ENCODE measurements at places on chromosomes 2 and 18.

DNA sequence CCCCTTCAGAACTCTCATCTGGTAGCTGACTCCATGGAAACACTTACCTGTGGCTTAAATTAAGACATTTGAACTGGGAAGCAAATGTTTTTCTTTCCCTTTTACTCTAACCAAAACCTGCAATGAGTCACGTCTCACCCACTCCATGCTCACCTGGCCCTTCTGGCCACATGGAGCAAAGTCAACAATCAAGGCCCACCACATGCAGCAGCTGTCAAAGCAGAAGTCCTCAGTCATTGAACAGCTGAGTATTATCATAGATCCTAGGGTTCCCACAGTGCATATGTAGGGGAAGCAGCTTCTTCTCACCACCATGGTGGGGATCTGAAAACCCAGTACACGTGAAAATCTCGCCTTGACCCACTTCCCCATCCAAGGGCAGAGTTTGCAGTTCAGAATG is 12.3 kb upstream of the MEP1B start:
- no peak for DNase-seq

DNA sequence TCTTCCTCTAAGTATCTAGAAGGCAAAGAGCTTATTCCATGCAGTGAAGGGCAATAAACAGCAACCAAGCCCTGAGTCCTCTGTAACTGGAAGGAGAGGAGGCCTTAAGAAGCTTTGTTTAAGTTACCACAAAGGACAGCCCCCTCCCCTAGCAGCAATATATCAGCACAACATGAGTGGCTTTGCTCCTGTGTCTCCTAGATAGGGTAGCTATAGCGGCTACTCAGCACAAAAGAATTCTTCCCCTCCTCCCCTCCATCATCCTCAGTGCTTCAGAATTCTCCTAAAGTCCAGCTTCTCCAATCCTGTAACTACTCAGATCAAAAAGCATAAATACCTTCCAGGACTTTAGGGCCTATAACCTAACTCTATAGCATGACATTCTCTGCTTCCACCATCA is 16.5 kb downstream of the SUMO1 start:
- no peak for DNase-seq

GRCh38 chr2:109371481-109372170 is 242.1 kb downstream of the SEPTIN10 start:
- no peak for DNase-seq

DNA sequence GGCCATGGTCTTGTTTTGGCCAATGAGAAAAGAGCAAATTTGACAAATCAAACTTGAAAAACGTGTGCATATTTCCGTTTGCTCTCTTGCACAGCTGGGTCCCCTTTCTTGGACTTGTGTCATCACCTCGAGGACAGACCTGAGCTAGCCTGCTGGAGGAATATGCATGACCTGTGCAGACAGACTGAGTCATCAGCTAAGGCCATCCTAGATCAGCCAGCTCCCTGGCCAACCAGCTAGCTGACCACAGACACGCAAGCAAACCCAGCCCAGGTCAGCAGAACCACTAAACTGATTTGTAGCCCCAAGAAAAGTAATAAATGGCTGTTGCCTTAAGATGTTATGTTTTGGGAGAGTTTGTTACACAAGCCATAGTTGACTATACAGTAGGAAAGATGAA is 61.3 kb upstream of the PAX3 start:
- no peak for DNase-seq

GRCh38 chr2:26652361-26653041 is 11.3 kb upstream of the CIB4 start:
- DNase-seq, result no peak

DNA sequence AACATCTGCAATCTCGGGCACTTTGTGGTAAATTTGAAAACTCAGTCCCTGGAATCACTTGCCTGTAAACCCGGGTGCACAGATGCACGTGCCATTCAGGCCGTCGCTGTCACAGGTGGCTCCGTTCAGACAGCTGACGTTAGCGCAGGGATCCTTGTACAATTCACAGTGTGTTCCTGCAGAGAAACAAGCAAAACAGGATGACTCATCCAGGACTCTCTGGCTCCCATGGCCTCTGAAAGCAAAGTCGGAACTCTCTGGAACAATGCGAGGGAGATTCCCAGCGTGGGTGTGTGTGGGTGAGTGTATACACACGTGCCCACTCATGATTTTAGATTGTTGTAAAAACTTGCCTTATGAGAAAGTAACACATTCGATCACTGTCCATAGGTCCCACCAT is 136.1 kb upstream of the PID1 start:
- DNase-seq, result peak; percentile 57

DNA sequence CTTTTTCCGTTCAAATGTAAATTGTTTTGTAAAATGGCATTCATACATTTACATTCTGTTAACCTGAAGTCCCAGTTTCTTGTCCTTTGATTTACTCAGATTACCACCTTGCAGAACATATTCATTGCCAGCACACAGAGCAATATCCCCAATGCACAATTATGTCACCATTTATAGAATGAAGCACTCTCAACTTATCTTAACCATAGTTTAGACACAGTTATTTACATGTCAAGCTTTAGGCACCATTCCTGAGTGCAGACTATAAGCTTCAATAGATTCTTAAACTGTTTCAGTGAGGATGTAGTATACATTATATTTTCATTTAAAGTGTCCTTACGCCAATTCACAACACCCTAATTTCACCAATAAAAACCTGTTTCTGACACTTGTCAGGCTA is 1977.9 kb downstream of the SUCLG1 start:
- DNase-seq, result no peak

DNA sequence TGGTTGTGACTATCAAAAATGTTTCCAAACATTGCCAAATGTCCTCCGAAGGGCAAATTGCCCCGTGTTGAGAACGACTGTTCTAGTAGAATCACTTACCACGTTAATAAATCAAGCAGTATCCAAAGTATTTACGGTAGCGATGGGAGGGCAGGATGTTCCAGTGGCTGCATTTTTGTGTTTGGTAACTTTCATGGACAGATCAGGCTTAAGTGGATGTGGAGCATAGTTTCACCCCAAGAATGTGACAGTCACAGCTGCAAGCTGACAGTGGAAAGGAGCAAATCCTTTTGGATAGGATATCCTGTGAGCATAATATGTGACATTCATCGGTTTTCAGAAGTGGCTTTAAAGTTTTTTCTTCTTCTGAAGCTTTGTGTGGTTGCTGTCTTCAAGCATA is 46.3 kb upstream of the DARS1 start:
- no peak for DNase-seq

DNA sequence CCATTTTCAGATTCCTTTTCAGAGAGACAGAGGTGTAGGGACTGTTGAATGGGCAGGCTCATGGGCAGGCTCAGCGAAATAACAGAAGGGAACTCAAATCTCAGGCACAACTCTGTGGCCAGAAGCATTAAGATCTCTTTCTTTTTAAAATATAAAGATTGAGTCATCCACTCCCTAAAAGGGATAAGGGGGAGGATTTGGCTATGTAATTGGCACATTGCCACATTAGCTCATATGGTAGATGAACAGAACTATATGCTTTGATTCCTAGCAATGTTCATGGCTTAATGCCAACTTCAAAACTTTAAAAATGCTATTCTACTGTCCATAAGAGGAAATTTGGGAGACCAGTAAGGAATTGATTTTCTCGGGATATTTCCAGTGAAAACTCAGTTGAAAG is 53.8 kb upstream of the SLC5A7 start:
- DNase-seq, result no peak

- DNase-seq, result peak; percentile 40
Measured at GRCh38 chr2:23249348-23249747, 135.6 kb upstream of the KLHL29 start.

- no peak for DNase-seq
Measured at GRCh38 chr18:6997808-6998207, 119.8 kb downstream of the LAMA1 start.

- DNase-seq, result no peak
Measured at GRCh38 chr18:12939162-12939561, 8.6 kb upstream of the SEH1L start.

GRCh38 chr2:204850581-204850980 is 305.3 kb downstream of the PARD3B start:
- DNase-seq, result no peak

DNA sequence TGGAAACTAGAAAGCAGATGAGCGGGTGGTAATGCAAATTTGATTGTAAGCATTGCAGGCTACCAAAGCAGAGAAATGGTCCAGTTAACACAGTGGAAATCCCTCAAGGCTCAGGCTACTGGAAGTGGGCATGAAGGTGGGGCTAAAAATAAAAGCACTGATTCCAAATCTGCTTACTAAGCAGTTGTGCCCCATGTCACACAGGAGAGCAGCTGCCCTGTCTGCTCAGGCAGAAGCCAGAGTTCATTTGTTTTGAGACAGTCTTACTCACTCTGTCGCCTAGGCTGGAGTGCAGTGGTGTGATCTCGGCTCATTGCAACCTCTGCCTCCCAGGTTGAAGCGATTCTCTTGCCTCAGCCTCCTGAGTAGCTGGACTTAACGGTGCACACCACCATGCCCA is 42.5 kb upstream of the TSPYL6 start:
- no peak for DNase-seq

- DNase-seq, result no peak
Measured at GRCh38 chr2:150167711-150168110, 319.8 kb downstream of the RND3 start.

DNA sequence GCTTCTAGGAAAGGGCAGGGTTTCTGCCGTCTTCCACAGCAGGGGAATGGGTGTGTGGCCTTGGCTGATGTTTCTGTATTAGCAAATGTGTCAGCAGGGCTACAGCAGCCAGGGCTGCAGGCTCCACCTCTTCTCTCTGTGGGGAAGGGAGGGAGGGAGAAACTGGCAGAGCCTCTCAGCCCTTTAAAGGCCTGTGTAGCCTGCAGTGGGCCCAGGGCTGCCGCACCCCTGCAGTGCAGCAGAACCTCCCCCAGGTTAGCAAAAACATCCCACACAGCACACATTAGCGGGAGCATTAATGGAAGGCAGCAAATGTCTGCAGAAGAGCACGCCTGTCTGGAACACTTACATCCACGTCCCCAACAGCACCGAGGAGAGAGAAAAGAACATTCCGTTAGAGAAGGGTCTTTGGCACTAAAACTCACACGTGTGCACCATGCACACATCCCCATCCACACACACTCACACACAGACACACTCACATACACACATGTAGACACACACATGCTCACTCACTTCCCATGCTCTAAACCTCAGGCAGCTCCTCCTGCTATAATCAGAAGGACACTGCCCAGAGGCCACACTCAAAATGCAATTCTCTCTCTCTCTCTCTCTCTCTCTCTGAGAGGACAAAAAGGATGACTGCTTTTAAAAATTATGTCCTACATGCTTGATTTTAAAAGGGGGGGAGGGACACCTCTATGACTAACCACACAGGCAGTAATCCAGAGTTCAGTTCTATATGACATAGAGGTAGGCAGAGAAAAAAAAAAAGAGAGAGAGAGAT is 24.1 kb downstream of the MRPL35 start:
- DNase-seq, result peak; percentile 53

DNA sequence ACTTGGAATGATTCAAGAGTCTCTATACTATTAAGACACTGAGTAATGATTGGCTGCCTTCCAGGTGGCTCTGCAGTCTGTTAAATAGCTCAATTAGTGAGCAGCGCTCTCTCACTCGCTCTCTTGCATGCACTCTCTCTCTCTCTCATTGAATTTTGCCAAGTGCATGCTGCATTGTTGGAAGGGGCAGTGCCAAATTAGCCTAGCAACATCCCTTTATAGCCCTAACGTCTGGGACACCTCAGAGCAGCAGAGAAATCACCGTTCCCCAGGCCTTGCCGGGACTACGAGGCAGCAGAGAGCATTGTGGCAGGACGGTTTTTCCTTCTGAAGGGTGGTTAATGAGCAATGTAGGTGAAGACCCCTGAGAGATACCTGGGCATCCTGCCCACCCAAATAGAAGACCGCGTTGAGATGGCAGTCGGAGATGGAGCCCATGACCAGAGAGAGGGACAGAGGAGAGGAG is 447.6 kb upstream of the POU3F3 start:
- no peak for DNase-seq

GRCh38 chr18:9025091-9025838 is 77.2 kb upstream of the NDUFV2 start:
- no peak for DNase-seq

GRCh38 chr2:204749319-204749718 is 204.0 kb downstream of the PARD3B start:
- no peak for DNase-seq

- no peak for DNase-seq
Measured at GRCh38 chr2:154446324-154446723, 252.2 kb upstream of the KCNJ3 start.

DNA sequence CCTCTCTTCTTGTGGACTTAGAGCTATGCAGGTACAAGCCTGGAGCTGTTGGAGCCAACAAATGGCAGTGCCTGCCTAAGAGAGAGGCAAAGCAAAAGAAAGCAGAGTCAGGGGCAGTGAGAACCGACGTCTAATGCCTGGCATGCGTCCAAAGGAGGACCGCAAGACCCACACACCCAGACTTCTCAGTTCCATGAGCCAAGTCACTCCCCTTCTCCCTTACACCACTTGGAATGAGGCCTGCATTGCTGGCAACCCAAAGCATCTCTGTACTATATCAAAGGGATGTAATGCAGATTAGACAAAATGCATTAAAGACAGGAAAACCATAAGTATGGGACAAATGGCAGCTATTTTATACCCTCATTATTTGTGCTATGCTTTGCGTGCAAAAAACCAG is 49.9 kb upstream of the RNU4ATAC start:
- DNase-seq, result no peak

DNA sequence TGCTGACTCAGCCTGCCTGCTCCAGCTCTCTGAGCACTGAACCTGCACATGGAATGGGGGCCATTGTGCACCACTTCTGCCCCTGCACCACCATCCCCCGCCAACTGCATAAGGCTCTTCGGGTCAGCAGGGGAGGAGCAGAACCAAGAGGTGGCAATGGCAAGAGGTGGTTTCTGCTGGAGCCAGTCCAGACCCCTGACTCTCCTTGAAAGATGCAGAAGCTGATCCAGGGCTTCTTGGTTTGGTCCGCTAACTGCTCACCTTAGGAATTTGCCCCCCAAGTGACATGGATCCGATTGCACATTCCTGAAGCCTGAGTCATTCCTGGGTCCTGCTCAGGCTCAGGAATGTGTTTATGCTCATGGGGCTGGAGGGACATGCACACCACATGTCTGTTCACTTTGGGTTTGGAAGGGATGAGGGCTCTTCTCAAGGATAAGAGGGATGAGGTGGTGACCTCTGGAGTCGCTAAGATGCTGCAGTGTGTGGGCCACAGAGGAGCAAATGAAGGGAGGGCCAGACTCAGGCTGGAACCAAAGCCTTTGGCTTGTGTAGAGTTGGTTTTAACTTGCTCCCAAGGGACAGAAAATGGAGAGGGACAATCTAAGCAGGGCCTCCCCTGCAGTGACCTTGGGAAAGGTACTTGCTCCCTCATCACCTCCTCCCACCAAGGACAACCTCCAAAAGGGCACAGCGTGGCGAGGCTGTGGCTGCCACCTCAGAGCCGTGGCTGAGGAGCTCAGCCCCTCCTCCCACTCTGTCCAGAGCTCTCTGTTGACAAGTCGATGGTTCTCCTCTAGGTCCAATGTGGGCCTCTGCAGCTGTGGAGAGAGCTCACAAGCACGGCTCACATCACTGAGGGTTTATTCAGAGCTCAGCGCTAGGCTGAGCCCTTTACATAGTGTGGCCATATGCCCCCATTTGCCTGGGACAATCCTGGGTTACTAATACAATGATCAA is 66.2 kb downstream of the HS1BP3 start:
- no peak for DNase-seq

- no peak for DNase-seq
Measured at GRCh38 chr18:10365901-10366300, 88.5 kb upstream of the APCDD1 start.
